Activated gamma-delta T cell (primary cell): ENCODE measurements at places on chromosomes 16 and 17.

DNA sequence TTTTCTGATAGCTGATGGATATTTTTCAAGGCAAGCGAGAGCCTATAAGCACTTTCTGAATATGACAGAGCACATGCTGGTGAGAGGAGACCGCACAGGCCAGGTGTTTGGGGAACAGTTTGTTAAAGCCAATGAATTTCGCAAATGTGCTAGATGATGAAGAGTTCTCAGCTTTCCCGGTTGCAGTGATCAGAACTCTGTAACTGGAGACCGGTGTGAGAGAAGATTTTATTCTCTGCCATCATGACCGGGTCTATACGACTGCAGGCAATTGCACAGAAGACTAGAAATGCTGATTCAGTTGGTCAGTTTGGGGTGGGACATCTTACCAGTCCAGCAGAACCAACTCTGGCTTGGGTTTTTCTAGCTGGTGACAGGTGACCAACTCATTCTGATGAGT lies 25.4 kb downstream of the SMTNL2 start:
- DNase-seq: no peak

GRCh38 chr17:79925242-79925957 lies 86.2 kb upstream of the CBX4 start:
- no peak for DNase-seq

- DNase-seq: no peak
Observed at GRCh38 chr16:28935346-28935745, 3.6 kb downstream of the CD19 start.

- no peak for DNase-seq
Observed at GRCh38 chr17:10243883-10244844, 45.8 kb upstream of the GAS7 start.

DNA sequence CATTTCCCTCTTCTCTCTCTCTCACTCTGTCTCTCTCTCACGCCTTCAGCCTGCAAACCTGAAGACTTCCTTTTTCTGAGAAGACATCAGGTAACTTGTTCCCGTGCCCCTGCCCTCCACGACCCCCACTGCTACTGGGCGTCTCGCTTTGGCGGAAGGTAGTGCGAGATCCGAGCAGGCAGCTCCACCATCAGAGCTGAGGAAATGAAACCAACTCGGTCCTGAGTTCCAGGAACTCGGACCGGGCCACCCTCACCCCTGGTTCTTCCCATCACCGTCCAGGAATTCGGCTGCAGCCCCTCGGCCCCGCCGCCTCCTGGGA lies 585 bp downstream of the MLKL start:
- DNase-seq: no peak

DNA sequence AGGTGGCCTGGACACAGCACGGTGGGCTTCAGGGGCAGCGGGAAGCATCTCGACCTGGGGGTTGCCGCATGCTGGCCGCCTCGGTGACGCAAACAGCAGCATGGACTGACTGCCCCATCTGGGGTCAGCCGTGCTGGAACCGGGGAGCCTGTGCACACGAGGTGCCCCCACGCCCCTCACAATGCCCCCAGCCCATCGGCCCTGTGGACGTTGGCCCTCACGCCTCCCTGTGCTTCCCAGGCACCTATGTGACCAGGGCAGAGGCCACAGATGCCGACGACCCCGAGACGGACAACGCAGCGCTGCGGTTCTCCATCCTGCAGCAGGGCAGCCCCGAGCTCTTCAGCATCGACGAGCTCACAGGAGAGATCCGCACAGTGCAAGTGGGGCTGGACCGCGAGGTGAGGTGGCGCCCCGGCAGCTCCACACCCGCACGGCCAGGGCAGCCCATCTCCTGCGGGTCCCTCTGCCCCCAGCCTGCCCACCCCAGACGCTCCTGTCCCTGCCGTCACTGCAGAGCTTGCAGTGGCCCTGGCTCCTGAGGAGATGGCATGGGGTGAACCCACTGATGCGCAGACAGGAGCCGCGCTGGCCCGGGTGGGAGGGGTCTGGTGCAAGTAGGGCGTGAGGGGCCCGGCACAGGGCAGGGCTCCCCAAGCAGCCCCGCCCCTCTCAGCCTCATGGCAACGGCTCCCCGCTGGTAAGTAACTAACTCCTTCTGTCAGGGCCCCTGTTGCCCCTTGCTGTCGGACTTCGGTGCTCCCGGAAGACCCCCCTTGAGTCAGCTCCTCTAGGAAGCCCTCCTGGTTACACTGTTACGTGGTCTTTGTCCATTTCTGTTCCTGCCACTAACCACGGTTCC lies 13.6 kb downstream of the CDH15 start:
- peak; percentile 44 for DNase-seq

GRCh38 chr17:19718041-19718612 lies 1.7 kb upstream of the SLC47A2 start:
- no peak for DNase-seq

GRCh38 chr17:66416207-66416940 lies 114.0 kb downstream of the PRKCA start:
- DNase-seq: no peak

DNA sequence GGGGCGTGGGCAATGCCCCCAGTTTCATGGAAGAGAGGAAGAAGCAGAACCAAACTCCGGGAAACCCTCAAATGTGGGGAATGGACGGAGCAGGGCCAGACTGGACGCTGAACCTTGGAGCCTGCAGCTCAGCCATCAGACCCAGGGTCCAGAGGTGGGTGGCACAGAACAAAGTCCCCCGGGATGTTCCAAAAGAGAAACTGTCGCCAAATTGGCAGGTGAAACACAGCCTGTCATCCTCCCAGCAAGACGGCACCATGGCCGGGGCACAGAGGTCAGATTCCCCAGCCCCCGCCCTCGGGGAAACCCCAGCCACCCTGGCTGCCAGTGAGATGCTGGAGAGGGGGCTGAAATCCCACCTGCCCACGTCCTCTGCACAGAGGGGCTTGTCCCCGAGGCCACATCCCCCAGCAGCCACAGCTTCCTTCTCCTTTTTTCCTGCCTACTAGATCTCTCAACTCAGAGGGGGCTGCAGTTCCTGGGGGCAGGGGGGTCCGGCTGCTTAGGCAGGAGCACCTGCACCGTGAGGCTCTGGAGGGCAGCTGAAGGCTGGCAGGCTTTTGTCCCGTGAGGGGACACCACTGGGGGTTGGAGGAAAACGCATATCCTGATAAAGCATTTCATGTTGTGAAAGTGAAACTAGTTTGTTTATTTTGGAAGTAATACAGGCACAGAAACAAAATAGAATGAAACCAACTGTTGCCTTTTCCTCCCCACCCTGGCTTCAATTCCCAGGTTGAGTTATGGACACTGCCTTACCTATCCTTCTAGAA lies 1.2 kb upstream of the SECTM1 start:
- DNase-seq: no peak

- DNase-seq: no peak
Observed at GRCh38 chr17:50047488-50048126, 8.3 kb upstream of the ITGA3 start.
